ENCODE measurements at places on chromosomes 2 and 18.

DNA sequence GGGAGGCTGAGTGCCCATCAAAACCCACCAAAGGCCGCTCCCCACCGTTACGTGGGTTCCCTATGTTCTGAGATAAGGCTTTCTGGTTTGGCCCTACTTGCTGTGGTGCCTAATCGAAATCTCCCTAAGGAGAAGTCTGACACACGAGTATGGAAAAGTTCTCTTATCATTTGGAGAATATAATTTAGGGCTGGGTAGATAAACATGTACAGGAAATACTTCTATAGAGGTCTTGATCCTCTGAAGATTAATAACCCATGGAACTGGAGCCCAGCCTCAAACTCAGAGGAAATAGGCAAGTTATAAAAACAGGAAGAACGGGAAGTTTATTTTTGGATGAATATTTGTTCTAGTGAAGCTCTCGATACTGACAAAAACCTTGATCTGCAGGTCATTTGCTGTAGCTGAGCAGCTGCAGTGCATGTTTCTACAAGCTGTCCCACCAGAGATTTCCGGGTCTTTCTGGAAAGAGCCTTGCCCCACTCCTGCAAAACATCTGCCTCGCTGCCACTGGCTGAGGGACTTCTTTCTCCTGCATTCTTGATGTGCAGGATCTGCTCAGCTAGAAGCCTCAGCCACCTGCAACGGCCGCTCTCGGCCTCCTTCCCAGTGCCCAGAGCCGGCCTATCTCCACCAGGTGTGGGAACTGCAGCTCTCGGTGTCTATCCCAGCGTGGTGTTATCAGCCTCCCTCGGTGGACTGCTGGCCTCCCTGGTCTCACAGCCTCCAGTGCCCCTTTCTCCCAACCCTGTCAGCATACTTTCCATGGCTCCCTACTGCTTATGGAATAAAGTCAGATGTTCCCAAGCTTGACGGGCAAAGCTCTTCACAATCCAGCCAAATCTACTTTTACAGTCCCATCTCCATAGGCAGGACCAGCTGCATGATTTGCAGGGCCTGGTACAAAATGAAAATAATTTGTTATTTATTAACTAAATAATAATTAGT lies 48.6 kb downstream of the SPRED2 start:
- DNase-seq, result no peak

GRCh38 chr2:55859875-55860274 lies 63.7 kb downstream of the EFEMP1 start:
- no peak for DNase-seq

DNA sequence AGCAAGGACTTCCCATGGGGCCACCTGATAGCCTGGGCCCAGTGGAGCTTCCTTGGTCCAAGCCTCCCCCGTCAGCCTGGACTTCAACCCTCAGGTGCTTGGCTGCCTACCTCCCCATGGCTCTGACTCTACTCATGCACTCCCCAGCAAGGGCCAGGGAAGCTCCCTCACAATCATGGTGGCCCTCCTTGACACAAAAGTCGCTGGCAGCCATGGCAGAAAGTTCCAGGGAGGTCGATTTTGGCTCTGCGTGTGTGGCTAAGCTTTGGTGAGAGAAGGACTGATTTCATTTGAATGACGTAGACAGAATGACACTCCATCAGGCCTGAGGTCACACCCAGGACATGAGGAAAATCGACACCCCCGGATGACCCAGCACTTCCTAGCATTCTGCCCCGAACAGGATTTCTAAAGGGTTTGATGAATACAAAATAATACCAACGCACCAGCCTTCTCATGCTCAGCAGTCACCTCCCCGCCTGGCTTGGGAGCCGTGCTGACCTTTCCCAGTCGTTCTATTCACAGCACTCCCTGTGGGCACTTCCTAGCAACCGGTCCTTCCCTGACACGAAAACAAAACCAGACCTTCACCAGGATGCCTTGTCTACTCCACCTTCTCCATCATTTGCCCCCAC lies 52.7 kb downstream of the LBH start:
- DNase-seq, result no peak

DNA sequence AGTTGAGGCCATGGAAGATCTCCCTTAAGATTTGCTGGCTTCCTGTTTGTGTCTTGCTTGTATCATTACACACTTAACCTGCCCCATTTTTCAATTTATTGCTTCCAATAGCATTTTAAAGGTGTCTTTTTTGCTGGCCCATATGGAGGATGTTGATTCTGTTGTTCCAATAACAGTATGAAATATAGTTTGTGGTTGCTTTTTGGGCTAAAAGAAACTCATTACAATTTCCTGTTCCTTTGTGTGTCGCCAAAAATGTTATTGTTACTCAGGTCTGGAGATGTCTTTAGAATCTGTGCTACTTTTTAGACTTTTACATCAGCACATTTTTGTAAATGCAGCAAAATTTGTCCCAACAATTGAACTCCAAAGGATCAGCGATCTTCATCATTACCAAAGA lies 234.0 kb upstream of the ITGA4 start:
- no peak for DNase-seq

- DNase-seq, result peak; percentile 81
Measured at GRCh38 chr18:74281980-74282754, 9.6 kb downstream of the CYB5A start.

GRCh38 chr2:66000901-66001300 lies 434.0 kb upstream of the MEIS1 start:
- no peak for DNase-seq

DNA sequence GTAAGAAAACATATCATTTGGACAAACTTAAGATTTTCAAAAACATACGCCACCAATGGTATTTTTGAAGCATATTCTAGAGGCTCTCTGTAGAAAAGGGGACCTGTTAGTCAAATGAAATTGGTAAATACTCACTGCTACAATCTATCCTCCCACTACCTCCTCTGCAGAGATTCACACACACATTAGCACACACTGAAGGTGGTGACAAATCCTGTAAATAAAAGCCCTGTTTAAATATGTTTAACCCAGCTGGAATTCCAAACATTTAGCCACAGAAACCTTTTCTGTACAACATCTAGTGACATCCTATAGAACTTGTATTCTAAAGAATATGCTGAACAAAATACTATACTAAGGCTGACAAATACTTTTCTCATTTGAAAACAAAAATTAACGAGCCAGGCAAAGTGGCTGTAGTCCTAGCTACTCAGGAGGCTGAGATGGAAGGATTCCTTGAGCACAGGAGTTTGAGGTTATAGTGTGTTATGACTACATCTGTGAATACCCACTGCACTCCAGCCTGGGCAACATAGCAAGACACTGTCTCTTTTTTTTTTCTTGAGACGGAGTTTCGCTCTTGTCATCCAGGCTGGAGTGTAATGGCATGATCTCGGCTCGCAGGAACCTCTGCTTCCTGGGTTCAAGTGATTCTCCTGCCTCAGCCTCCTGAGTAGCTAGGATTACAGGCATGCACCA lies 25.9 kb downstream of the ALS2 start:
- no peak for DNase-seq

- no peak for DNase-seq
Measured at GRCh38 chr2:120990451-120990871, 254.8 kb downstream of the GLI2 start.

- DNase-seq, result peak; percentile 46
Measured at GRCh38 chr2:176109192-176109901, 2.3 kb downstream of the HOXD11 start.

DNA sequence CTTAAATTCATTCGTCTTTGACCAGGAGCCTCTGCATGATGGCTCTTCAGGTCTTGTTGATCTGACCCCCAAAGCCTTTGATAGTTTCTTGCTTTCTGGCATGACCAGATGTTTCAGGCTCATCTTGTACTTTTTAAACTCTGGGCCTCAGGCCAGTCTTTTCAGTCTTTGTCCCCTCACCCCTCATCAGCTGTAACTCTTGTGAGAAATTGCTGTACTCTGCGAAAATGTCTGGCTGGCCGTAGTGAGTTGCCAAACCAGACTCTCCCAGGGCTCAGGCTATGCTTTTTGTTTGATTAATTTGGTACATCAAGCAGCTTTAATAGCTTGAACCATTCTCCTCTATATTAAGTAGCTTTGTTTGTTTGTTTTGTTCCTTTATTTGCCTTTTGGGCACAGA lies 75.9 kb downstream of the BABAM2 start:
- DNase-seq, result no peak

DNA sequence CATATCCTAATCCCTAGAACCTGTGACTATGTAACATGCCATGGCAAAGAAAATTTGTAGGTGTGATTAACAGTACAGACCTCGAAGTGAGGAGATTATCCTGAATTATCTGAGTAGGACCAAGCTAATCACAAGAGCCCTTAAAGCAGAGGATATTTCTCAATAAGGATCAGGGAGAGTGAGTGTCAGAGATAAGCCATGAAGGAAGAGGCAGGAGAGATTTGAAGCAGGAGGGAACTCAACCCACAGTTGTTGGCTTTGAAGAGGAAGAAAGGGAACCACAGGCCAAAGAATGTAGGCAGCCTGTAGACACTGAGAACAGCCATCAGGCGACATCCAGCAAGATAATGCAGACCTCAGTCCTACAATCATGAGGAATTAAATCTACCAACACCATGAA lies 229.3 kb downstream of the NBAS start:
- no peak for DNase-seq

- DNase-seq, result no peak
Measured at GRCh38 chr2:240812721-240813120, 7.3 kb downstream of the KIF1A start.

Data from NCI-H69 (cell line).